C1 segment of cervical spinal cord (tissue), 14 donors: ENCODE measurements at places on chromosomes 7 and 10.

DNA sequence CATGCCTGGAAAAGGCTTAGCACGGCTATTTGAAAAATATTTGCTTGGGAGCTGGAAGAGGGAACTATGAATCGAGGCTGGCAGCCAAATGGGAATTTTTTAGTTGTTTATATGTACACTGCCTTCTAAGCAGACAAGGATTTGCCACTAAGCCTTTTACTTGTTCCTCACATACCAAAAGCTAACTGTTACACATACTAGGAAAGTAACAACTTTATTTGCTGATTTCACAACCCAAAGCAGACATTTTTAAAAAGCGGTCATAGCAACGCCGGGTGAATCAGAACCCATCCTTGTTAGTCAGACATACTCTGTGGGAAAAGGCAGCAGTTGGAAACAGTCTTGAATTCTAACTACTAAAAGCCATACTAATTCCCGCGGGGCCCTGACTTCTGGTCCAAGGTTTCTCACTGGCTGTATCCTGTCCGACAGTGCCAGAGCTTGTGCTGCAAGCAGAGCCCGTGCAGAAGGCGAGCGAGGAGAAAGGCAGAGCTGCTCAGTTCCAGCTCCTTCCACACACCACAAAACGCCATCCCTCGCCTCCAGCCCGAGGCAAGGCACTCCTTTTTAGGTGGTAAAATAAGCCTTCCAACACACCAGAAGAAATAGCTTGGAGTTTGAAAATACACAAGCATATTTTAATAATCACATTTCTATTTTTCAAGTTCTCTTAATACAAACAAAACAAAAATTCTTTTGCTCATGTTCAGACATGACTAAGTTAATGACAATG, 89.2 kb downstream of the RNF216 start:
- peak; percentile 28 for DNase-seq

DNA sequence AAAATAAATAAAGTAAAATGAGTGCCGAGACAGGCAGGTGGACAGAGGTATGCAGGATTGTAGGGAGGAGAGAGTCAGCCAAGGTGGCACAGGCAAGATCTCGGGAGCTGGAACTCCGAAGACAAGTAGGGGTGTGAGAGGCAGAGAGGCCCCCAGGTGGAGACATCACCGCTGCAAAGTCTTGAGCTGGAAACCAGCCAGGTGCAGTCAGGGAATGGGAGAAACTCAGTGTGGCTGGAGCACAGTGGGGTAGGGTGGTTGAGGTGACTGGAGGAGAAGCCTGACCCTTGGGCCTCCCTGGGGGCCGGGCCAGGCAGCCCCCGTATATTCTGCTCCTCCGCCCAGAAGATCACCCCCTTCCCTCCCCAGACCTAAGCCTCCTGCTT, 4.2 kb downstream of the EPHB4 start:
- no peak for DNase-seq

DNA sequence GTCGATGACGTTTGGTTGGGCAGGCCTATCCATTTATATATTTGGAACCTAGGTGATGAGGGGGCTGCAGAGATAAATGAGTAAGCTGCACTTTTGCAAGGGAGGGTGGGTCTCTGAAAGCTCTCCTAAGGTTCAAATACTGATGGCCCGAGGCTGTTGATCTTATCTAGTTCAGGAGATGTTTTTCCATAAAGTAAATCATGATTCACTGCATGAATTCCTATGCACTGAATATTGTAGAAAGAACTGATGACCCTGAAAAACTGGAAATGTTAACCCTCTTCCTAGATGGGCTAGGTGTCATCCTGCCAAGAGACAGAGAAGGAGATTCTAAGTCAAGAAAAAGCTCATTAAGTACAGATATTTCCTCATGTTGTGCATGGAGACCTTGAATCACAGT, 459.9 kb downstream of the PLXNA4 start:
- no peak for DNase-seq

DNA sequence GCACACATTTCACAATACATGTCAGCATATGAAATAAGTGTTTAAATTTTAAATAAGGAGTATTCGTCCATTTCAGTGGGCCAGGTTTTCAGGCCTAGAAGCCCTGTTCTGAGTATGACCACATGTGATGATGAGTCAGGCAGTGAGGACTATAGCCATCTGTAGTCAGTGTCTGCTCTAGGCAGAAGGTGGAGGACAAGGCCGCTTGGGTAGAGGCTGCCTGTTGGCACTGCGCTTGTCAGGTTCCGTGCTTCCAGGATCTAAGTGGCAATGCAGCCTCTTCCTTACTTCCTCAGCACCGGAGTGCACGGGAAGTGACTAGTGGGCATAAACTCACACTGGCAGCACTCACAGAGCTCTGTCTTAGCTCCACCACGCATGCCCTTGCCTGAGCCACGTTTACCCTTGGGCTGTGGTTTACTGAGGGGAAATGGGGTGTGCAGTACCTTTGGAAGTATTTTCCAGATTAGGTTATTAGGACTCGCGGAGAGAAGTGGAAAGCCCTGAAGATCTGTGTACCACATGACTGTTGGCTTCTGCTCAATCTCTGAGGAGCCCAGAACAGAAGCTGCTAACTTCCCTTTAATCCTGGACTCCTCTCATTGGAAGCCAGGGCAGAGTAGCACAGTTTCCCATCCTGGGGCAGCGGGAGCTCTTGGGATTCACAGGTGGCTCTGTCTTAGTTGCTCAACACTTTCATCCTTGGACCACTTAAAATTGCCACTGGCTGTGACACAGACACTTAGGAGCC, 87.5 kb upstream of the GJD4 start:
- DNase-seq: peak; percentile 14
